H54 (cell line): ENCODE measurements at places on chromosomes 3 and 15.

DNA sequence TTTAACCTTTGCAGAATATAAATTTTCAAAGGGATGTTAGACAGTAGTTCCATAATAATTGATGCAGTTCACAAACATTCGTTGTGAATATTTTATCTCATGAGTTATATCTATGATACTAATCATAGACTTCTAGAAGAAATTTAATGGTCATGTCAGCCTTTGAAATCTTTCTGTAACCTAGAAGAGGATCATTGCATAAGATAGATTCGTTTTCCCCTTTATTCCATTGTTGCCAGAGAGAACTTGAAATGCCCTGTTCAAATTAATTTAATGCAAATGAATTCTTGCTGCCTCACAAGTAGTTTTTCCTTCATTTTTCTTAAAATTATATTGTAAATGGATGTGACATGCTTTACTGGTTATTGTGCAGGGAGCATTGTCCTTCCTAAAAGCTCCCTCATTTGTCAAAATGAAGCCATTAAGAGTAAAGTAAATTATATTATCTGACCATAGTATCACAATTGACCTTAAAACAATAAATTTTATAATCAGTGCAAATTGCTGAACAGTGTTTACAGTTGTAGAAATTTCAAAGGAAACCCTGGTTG lies 128.5 kb upstream of the ZNF717 start:
- no peak for DNase-seq

- DNase-seq, result no peak
Measured at GRCh38 chr15:44711743-44712345, 527 bp downstream of the B2M start.

GRCh38 chr15:28269097-28269496 lies 52.9 kb downstream of the HERC2 start:
- DNase-seq, result no peak

GRCh38 chr3:2810723-2811122 lies 299.5 kb downstream of the IL5RA start:
- DNase-seq, result no peak

DNA sequence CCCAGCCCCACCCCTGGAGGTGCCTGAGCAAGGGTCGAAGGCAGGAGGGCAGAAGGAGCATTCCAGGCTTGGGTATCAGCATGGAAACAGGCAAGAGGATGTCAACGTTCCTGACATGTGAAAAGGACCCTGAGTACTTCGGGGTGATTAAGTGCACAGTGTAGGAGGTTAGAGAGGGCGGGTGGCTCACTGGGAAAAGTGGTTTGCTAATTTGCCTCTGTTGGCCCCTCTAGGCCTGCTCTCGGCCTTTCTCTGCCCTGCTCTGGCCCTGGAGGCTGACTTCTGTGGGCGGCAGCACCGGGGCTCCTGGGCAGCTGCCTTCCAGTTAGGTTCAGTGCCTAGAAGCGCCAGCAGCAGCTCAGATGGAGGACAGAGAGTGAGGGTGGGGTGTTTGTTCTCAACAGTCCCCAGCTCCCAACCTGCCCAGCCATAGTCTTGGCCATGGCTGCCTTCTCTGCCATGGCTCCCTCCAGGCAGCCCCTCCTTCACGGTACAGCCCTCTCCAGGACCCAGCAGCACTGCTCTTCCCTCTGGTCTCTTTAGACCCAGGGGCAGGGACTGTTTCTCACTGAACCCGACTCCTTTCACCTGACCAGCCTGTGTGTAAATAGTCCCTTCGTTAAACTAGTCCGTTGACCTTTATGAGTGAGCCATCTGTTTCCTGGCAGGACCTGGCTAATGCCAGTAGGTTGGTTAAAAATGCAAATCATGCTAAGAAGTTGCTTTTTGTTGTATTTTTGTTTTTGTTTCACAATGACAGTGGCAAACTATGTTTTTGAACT lies 107.1 kb upstream of the TPM1 start:
- no peak for DNase-seq

DNA sequence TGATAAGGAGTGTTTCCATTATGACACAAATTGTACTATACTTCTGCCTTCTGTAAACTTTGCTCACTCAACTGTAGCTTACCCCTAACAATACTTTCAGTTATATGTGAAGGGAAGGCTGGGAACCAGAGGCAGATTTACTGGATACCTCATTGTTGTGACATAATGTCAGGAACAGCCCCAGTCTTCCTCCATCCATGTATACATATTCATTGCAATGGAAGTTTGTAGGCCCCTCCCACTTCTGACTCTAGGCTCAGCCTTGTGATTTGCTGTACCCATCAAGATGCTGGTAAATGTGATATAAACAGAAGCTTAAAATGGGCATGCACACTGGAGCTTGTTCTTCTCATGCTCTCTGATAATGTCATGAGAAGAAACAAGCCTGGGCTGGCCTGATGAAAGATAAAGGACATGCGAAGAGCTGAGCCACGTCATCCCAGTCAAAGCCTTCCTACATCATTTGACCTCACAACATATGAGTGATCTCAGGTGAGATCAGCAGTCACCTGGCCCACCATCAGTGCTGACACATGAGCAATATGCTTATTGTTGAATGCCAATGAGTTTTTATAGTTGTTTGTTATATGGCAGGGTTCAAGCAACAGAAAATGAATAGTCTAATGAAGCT lies 267.8 kb downstream of the GAP43 start:
- DNase-seq, result no peak

DNA sequence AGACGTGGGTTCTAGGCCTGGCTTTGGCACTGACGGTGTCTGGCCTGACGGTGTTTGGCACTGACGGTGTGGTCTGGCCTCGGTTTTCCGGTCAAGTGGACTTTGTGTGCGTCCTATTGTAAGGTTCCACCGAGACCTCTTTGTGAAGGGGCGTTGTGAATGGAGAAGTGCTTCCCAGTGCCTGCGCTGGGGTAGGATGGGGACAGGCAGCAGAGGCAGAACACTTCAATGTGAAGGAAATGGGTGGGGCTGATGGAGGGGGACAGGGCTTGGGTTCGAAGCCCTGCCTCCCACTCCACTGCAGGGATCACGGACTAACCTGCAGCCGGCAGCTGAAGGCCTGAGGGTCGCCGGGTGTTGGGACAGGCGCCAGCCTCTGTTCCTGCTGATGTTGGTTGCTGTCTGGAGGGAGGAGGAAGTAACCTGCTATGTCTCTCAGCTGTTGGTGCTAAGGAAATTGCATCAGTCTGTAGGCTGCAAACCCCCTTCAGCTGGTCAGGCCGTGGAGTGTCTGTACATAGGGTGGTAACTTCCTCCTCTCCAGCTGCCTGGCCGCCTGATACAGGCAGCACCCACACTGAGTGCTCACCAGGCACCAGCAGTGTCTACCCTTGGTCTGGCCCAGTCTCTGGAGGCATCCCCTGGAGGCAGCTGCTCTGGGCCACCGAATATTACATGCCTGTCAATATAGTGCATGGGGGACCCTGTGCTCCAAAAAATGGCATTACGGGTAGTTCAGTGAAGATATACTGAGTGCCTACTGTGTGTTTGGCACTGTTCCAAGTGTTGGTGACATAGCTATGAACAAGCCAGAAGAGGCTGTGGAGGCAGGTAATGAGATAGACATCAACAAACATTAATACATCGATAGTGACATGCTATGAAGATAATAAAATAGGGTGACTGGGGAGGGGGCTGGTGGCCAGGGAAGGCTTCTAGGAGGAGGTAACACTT lies 1.1 kb downstream of the TM6SF1 start:
- DNase-seq, result no peak

GRCh38 chr15:38702178-38702912 lies 137.7 kb upstream of the RASGRP1 start:
- DNase-seq, result no peak

DNA sequence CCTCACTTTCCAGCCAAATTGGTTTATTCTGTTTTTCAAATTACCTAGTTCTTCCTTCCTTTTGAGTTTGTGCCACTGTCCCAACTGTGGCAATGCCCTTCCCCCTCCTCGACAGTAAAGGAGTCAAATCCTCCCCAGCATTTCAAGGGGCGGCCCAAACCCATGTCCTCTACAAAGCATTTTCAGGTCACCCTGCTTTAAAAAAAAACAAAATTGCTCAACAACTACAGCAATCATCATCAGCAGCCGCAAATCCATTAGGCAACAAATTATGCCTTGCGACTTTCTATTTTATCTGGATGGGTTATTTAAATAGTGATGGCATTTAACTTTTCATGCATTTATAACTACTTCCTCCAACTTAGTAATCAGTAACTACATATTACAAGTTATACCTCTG lies 32.7 kb downstream of the PLD1 start:
- DNase-seq, result no peak
